ENCODE measurements at places on chromosomes 1 and 21. TPM values are rescaled to one million over a fixed set of nuclear protein-coding genes. Genes with fewer than 3 reads are reported as not detected.

The KCNJ9 gene
- total RNA-seq = 14.7 TPM

The SELENBP1 gene
- total RNA-seq = 5.3 TPM

The MROH7 gene
- total RNA-seq = 2.5 TPM

The ENAH gene
- 109 TPM for total RNA-seq

The NHLH1 gene
- 2.2 TPM for total RNA-seq

The CHI3L1 gene
- 0.63 TPM for total RNA-seq

The MASP2 gene
- not detected for total RNA-seq

The GJA5 gene
- total RNA-seq = 0.94 TPM

The EIF4G3 gene
- total RNA-seq = 102 TPM

The C1orf56 gene
- 4.1 TPM for total RNA-seq

The UAP1 gene
- 38.5 TPM for total RNA-seq

The KCNK1 gene
- 2.2 TPM for total RNA-seq

The LDLRAD1 gene
- not detected for total RNA-seq

The KCNE2 gene
- not detected for total RNA-seq

The CDC42BPA gene
- 279 TPM for total RNA-seq

The SRGAP2 gene
- 222 TPM for total RNA-seq

The CCDC181 gene
- 6.6 TPM for total RNA-seq

The ST6GALNAC3 gene
- total RNA-seq = 16.3 TPM

The RCSD1 gene
- total RNA-seq = 4.4 TPM

The RGSL1 gene
- total RNA-seq = not detected

The COL6A1 gene
- total RNA-seq = 56.7 TPM

The TGFB2 gene
- 31.3 TPM for total RNA-seq

The CRTC2 gene
- 6.9 TPM for total RNA-seq

The REG4 gene
- total RNA-seq = not detected

The TRIM58 gene
- total RNA-seq = 5.3 TPM

The POGK gene
- total RNA-seq = 67.6 TPM

The OR2L13 gene
- 1.9 TPM for total RNA-seq

The RHOU gene
- 28.2 TPM for total RNA-seq

The ACBD6 gene
- total RNA-seq = 99.2 TPM

The SLC1A7 gene
- total RNA-seq = not detected

The METTL18 gene
- 7.2 TPM for total RNA-seq

The LRP8 gene
- total RNA-seq = 216 TPM

The SLC66A1 gene
- 25.7 TPM for total RNA-seq

The GJA8 gene
- total RNA-seq = not detected

The AGBL4 gene
- total RNA-seq = 9.7 TPM

The RHD gene
- total RNA-seq = not detected

The TAS1R1 gene
- total RNA-seq = not detected

The GPR3 gene
- total RNA-seq = 0.31 TPM

The DYRK3 gene
- total RNA-seq = 13.5 TPM
